ENCODE measurements at places on chromosomes 16 and 17.

DNA sequence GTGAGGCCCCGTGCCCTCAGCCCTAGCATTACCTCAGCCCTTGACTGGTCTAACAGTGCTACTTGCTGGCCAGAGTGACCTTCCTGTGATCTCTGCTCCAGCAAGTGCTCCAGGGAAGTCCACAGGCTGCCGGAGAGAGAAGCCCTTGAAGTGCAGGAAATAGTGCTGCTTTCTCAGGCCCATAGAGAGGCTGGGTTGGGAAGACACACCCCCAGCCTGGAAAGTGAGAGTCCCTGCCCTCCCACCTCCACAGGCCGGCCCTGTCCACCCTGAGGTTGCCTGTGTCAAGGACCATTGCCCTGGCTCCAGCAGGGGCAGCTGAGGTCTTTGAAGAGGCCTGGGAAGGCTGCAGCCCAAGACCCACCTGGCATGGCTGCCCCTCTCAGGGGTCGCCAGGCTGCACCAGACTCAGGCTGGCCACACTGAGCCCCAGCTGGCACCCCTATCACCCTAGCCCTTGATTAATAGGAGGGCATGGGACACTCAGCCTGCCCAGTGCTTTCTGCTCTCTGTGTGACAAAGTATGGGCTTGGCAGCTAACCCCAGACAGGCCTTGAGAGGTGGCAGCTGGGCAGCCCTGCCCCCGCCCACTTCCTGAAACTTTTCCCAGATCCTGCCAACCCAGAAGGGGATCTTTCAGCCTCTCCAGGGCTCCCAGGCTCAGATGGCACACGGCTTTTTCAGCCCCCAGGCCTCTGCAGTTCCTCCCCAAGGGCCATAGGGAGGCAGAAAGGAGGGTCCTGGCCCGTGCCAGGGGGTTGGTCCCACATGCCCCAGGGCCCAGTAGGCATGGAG lies 21.7 kb downstream of the ATP6V0D1 start:
- DNase-seq: no peak

GRCh38 chr16:67902831-67903230 lies 9.8 kb downstream of the PSKH1 start:
- DNase-seq: no peak

DNA sequence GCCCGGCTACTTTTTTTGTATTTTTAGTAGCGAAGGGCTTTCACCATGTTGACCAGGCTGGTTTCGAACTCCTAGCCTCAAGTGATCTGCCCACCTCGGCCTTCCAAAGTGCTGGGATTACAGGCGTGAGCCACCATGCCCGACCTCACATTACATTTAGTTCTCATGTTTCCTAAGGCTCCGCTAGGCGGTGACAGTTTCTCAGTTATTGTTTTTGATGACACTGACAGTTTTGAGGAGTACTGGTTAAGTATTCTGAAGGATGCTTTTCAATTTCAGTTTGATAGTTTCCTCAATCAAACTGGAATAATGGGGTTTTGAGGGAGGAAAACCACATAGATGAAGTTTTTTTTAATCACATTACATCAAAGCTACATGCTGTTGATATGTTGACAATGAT lies 1028.5 kb downstream of the CDH8 start:
- no peak for DNase-seq

DNA sequence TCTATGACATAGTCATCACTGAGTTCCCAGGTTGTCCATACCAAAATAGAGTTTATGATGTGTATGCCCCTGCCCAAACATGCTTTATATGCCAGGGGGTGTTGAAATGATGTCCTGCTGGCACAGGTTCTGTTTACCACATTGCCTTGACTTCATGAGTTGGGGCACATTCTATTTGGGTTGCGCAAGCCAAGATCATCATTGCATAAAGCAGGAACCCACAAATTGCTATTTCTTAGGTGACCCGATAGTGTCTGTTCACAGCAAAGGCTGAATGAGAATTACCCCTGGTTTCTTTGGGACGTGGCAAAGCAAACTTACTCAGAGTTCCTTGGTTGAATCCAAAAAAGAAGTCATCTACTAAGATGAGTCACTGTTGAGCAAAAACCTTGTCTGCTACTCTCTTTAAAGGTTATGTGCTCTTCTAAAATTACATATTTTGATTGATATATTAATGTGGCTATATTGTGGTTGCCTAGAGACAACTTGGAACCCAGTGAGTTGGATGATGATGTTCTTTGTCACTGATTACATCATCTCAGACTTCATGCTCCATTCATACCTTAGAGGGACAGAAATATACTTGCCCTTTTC lies 912.6 kb upstream of the SOX9 start:
- DNase-seq: no peak

- no peak for DNase-seq
Measured at GRCh38 chr17:73423806-73424205, 112.0 kb upstream of the CDC42EP4 start.

DNA sequence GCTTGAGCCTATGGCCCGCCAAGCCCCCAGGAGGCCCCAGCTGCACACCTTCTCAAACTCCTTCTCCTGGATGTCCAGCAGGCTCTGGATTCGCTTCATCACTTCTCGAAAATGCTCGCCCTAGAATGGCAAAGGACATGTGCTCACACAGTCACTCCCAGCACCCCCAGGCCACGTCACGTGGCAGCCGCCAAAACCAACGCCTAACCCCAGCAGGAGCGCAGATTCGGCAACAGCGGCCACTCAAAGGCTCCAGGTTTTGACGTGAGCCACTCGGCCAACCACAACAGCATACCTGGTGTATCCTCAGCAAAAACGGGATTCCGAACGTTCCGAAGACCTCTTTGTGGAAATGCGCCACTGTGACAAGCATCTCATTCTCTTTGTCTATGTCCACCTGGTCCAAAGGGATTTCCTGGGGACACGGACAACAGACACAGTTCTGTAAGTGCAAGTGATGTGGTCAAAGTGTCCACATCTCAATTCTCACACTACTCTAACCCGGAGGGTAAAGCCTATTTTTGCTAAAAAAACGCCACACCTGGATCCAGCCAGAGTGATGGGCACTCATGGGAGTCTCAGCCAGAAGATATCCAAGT lies 12.7 kb downstream of the LITAFD start:
- no peak for DNase-seq

GRCh38 chr17:57092779-57093178 lies 7.7 kb downstream of the AKAP1 start:
- DNase-seq: no peak

DNA sequence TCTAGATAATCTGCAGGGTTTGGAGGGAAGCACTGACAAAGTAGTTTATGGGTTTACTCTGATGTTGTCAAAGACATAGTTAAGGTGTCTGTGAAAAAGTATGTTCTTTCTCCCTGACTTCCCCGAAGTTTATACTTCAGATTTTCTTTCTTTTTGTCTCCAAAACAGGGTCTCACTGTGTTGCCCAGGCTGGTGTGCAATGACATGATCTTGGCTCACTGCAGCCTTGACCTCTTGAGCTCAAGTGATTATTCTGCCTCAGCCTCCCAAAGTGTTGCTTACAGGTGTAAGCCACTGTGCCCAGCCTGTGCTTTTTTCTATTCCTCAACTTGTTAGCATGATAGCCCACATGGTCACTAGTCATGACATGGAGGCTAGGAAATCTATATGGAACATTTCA lies 20.9 kb downstream of the SF3B3 start:
- DNase-seq: no peak

DNA sequence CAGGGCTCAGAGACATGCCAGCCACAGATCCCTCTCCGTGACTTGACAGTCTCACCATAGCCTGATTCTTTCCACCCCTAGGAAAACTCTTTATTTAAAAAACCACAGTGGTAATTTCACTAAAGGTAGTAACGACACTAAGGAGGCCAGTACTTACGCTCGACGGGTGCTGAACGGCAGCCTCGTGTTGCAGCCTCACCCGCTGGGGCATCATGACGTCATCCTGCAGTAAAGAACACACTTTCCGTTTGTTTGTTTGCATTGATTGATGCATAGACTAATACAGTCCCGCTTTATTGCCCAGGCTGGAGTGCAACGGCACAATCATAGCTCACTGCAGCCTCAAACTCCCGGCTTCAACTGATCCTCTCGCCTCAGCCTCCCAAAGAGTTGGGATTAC lies 65.1 kb upstream of the METRNL start:
- DNase-seq: no peak
